ENCODE measurements at places on chromosomes 3 and 15.

GRCh38 chr3:195802795-195803194 lies 8.9 kb downstream of the MUC4 start:
- no peak for DNase-seq

DNA sequence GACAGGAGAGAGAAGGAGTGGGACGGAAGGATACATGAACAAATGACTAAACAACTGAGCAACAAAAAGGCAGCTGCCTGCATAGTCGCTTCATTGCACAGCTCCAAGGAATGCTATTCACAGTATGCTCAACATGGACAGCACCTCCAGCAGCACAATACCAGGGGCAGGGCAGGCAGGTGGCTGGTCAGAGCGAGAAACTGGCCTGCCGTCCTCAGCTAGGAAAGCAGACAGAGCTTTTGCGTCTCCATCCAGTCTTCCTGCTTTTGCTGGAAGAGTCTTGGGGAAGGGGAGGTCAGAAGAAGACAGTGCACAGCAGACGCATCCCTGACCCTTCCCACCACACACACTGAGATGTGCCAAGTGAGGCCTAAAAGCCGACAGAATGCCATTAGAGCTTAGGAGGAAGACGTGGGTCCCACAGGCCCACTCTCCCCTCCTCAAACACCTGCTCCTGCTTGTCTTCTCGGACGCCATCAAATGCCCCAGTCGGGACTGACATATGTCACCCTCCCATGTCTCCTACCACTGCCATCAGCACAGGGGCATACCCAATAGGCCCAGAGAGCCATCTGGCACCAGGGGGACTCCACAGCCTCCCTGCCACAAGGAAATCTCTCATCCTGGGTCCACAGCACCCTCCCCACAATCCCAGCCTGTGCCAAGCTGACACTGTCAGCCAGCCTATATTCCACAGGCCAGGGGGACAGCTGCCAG lies 3.9 kb downstream of the RAB6B start:
- DNase-seq: no peak

GRCh38 chr15:81299630-81300273 lies 24.2 kb downstream of the STARD5 start:
- DNase-seq: no peak

GRCh38 chr3:181782306-181782954 lies 70.7 kb downstream of the SOX2 start:
- DNase-seq: no peak

DNA sequence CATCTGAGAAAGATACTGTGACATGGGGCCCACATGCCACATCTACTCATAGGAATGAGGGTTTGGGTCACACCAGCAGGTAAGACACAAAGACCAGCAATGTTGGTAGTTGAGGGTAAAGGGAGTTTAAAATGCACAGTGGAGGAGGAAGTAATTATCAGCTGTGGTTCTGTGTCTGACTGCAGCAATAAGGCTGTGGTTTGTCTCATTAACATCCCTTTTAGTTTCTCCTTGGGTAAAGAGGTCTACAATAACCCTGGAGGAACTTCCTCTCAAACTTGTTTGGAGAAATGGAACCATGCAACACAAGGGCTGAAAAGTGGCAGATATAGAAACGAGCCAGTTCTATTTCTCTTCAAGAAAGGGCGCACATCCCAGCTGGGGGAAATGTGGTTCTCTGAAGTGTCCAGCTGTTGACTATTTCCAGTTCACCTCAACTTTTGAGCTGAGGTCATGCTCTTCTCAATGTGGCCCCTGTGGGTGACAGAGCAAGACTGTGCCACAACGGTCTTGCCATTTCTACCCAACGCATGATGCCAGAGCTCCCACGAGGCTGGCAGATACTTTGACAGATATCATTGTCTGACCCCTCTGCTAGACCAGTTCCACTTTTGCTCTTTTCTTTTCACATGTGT lies 234.3 kb downstream of the SQOR start:
- no peak for DNase-seq

GRCh38 chr15:64478863-64479262 lies 18.5 kb downstream of the ZNF609 start:
- no peak for DNase-seq
